ENCODE measurements at places on chromosomes 7 and 10. TPM values are rescaled to one million over a fixed set of nuclear protein-coding genes. Genes with fewer than 3 reads are reported as not detected.

The SCART1 gene
- 2.4 TPM for total RNA-seq

DNA sequence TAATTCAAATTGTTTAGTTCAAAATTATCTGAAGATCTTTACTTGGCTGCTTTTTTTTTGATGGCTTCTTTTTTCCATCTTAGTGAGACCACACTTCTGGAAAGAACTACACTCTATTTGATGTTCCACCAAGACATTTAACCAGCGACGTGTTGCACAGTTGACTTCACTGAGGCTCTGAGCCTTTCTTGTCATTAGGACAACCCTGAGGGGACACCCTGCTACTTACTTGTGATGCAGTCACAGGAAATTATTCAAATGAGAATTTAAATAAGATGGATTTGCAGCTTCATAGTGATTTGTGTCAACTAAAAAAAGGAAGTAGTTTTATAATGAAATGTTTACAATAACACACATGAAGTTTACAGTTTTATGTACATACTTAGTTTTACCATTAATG is 25.6 kb upstream of the PIK3CG start:
- H3K4me1 ChIP-seq = peaks cover 6% of the 10 kb centered on the region
- H3K4me3 ChIP-seq = no peak overlapping the region
- H3K27ac ChIP-seq = no peak overlapping the region

DNA sequence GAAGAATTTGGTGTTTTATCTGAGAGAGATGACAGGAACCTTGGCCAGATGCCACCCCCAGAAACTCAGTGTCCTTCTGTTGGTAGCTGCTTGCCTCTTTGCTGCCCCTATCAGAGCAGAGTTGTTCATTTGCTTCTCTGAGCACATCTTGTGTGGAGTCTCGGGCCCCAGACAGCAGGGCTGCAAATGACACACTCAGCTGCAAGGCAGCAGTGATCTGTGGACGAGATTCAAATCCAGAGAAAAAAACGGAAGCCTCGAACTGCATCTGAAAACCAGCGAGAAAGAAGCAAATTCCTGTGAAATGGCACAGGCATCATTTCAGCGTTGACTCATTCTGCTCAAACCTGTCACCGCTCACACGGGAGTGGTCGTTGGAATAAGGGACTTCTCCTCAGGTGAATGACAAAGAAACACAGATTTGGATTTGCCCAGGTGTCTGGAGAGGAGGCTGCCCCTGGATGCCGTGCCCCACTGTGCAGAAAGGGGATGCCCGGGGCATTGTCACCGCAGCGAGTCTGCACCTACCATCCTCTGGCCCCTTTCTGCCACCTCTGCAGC is 144.7 kb downstream of the PFKFB3 start:
- no peaks in the 10 kb centered on the region for H3K27me3 ChIP-seq
- peaks cover 16% of the 10 kb centered on the region for H3K4me1 ChIP-seq
- DNase-seq = no peak
- H3K4me3 ChIP-seq = no peak overlapping the region
- peaks cover 2% of the 10 kb centered on the region for H3K36me3 ChIP-seq
- H3K27ac ChIP-seq = no peak overlapping the region

- no peak overlapping the region for H3K4me3 ChIP-seq
- no peaks in the 10 kb centered on the region for H3K36me3 ChIP-seq
- H3K4me1 ChIP-seq = peaks cover 51% of the 10 kb centered on the region
Measured at GRCh38 chr10:12697764-12698163, 303.7 kb downstream of the CCDC3 start.

- no peaks in the 10 kb centered on the region for H3K27me3 ChIP-seq
- peaks cover 32% of the 10 kb centered on the region for H3K36me3 ChIP-seq
- H3K4me1 ChIP-seq = peaks cover 5% of the 10 kb centered on the region
- no peak overlapping the region for H3K4me3 ChIP-seq
- DNase-seq = no peak
Measured at GRCh38 chr7:102189756-102190155, 96.9 kb upstream of the SH2B2 start.

- peaks cover 50% of the 10 kb centered on the region for H3K27me3 ChIP-seq
- DNase-seq = no peak
- H3K27ac ChIP-seq = no peak overlapping the region
- no peaks in the 10 kb centered on the region for H3K4me1 ChIP-seq
- no peak overlapping the region for H3K4me3 ChIP-seq
Measured at GRCh38 chr10:101770331-101771215, 5.3 kb downstream of the FGF8 start.

The UPK3B gene
- total RNA-seq = 0.62 TPM

DNA sequence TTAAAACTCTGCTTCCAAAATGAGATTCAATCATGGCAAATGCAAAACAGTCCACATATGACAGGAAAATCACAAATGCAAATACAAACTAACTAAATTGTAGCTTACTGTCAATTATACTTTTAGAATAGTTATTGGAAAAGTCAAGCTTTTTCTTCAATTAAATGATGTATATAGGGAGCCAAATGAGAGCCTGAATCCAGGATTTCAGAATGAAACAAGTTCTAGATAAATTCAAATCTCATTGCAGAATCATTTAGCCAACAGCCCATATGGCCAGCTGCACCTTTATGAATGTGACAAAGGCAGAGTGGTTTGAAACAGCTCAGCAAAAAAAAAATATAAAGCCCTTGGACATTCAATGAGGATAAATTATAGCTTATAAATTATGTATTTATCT is 82.2 kb upstream of the SCIN start:
- H3K27ac ChIP-seq = no peak overlapping the region
- peaks cover 4% of the 10 kb centered on the region for H3K27me3 ChIP-seq
- no peak overlapping the region for H3K4me3 ChIP-seq
- H3K4me1 ChIP-seq = no peaks in the 10 kb centered on the region
- no peaks in the 10 kb centered on the region for H3K36me3 ChIP-seq

The ERCC6 gene
- total RNA-seq = 40.2 TPM

The CDC14C gene
- total RNA-seq = not detected

The ANKRD1 gene
- 283 TPM for total RNA-seq

GRCh38 chr10:112807013-112807412 is 143.0 kb upstream of the TCF7L2 start:
- peaks cover 20% of the 10 kb centered on the region for H3K4me1 ChIP-seq
- no peaks in the 10 kb centered on the region for H3K27me3 ChIP-seq
- H3K4me3 ChIP-seq = no peak overlapping the region
- no peak for DNase-seq
- H3K27ac ChIP-seq = no peak overlapping the region
- H3K36me3 ChIP-seq = no peaks in the 10 kb centered on the region

All from chondrocyte (in vitro differentiated cells).